ENCODE measurements at places on chromosomes 3 and 15. TPM values are rescaled to one million over a fixed set of nuclear protein-coding genes. Genes with fewer than 3 reads are reported as not detected.

Gene TMC3
- total RNA-seq = not detected

Gene PDIA5
- 7.2 TPM for total RNA-seq

Gene ALPK3
- total RNA-seq = 0.28 TPM

Gene SERINC4
- total RNA-seq = 0.14 TPM

Gene MYZAP
- not detected for total RNA-seq

Data from activated naive CD8-positive, alpha-beta T cell treated with anti-CD3 and anti-CD28 coated beads, Interleukin-2, amount 10 ng/mL, durations not matched to agents 7 days and 5 days (primary cell).